ENCODE measurements at places on chromosomes 4 and X.

GRCh38 chr4:163350672-163351071 lies 7.0 kb downstream of the NPY5R start:
- no peak for DNase-seq

GRCh38 chr4:173214231-173214630 lies 45.6 kb downstream of the GALNT7 start:
- DNase-seq = no peak

- DNase-seq = no peak
Measured at GRCh38 chrX:82695066-82695465, 813.0 kb upstream of the POU3F4 start.

DNA sequence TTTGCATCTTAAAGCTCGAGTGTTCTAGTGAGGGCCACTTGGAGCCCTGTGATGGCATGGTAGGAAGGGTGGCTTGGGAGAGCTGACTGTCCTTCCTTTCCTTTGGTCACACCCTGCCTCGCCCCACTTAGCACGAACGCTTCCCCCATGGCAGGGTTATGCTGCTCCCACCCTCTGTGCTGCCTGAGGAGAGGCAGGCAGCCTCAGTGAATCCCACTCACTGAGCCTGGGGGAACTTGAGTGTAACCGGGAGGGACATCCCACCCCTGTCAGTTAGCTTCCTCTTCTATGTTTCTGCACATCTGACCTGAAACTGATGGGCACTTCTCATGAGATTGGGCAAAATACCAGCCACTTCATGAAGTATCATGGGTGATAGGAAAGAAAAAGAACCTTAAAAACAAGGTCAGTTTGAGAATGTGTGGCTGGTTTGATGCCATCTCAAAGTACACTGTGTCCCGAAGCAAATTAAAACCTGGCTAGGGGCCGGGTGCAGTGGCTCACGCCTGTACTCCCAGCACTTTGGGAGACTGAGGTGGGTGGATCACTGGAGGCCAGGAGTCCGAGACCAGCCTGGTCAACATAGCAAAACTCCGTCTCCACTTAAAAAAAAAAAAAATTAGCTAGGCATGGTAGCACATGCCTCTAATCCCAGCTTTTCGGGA lies 10.1 kb downstream of the TKTL1 start:
- DNase-seq = no peak

DNA sequence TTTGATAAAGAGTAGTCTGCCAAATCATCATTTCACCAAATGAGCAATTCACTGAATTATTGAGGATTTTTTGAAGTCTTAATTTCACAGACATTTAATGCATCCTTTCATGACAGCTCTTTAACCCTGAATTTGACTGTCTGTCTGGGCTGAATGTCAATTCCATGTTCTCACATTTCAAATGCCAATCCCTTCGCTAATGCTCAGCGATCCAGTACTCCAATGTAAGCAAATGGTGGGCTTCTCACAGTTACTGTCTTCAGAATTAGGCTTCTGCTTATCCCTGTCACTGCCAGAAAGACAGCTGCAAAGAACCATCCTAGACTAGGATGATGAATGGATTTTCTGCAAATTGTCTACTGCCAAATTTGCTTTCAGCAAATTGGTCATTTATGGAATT lies 36.2 kb upstream of the USP38 start:
- no peak for DNase-seq

GRCh38 chrX:71622576-71623450 lies 4.5 kb upstream of the CXCR3 start:
- DNase-seq = peak; percentile 85

- DNase-seq = no peak
Measured at GRCh38 chr4:142875117-142875516, 29.0 kb upstream of the INPP4B start.

GRCh38 chr4:97942137-97942536 lies 201.1 kb downstream of the STPG2 start:
- DNase-seq = no peak

GRCh38 chr4:122046255-122046654 lies 94.4 kb upstream of the TRPC3 start:
- DNase-seq = no peak

- DNase-seq = no peak
Measured at GRCh38 chrX:153769865-153770600, 6.0 kb downstream of the PLXNB3 start.

GRCh38 chr4:108301545-108302251 lies 133.0 kb upstream of the LEF1 start:
- DNase-seq = no peak

GRCh38 chrX:133550665-133551485 lies 135.6 kb upstream of the GPC4 start:
- no peak for DNase-seq

DNA sequence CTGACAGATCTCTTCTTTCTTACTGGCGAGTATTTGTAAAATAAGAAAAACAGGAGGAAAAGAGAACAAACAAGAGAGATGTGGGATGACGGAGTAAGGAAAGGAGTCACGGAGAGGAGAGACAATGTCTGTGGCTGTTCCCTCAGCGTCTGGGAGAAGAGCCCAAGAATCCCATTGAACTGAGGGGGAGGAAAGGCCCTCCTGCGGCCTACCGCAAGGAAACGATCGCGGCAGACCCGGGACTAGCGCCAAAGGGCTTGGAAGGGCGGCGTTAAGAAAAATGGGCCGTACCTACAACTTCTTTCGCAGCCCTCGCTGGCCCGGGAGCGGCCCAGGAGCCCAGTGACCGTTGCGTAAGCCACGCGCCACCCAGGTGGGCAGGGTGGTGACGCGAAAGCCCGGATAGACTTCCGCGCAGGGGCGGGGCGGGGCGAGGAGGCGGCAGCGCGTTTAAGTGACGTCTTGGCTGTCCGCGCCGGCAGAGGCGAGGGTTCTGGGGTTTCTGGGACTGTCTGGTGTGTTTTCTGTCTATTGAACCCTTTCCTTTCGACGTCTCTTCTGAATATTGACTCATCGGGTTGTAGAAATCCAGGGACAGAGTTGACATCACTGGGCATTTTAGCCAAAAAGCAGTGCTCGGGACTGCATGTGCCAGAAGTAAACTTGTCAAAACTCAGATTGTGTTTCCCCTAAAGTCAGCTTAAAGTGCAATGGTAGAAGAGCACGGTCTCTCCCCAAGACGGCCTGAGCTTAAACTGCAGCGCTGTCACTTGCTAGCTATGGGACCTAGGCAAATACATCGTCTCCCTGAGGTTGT lies at the start of gene SLC9B1:
Gene SLC9B1 (minus strand): TSS at position 398 of the 817 bp plus-strand sequence. CDS start 27,994 bp downstream, outside the sequence.
- DNase-seq = peak; percentile 87

DNA sequence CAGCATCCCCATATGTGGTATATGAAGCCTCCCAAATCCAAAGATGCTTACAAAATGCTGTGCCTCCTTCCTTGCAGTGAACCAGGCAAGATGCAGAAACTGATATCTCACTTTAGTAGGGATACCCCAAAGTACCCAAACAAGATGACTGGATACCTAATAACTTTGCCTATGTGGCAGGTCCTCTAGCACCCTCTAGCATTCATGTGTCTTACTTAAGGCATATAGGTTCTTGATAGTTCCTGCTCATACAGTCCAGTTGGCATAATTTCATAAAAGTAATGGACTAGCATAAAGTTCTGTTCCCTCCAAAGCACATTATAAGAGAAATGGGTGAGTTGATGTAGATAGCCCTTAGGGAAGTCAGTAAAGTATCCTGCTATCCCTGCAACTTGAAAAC lies 36.8 kb upstream of the SPP1 start:
- no peak for DNase-seq

DNA sequence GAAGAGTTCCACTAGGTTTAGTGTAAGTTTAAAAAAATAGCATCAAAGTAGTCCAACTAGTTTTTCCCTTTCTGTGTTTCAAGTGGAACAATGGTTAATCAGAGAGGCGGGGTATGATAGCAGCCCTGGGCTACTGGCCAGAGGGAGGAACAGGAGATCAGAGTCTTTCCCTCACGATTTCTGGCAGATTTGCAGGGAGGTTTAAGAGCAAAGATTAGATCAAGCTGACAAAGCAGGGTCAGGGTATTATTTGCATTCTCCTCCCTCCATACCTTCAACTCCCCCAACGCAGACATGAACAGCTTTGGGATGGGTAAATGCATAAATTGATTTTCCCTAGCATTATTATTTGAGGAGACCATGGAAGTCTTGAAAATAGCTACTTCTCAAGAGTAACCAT lies 277.6 kb upstream of the DIAPH2 start:
- DNase-seq = no peak

DNA sequence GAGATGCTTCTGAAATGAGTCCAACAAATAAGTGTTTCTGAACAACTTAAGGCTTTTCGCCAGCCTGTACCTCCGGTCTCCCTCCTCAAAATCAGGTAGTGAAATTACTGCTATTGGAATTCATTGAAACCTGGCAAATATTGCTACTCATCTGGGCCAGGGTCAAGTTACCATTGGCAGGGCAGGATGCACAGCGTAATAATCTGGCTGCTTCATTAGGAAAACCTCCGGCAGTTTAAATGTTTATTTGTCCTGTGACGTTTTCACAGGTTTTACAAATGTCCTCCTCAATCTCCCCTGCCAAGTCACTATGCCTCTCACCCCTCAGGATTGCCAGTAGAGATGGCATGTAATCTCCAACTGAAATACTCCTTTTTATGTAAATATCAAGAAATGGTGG lies 92.6 kb upstream of the KDR start:
- no peak for DNase-seq

DNA sequence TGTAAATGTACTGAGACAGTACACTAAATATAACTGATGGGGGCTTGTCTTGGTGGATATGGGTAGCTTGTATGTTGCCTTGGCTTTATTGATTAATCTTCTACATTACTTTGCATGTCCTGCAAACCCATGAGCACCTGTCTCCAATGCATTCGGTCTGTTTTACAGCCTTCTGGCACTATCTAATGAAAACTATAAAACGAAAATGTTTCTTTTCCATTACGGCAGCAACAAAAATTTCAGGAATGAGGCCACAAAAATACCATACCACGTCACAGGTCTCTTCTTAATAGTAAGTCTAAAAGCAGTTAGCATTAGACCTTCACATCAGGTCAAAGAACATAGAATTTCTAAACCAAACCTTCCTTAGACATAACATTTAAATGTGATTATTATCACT lies 49.8 kb downstream of the EDNRA start:
- no peak for DNase-seq

- DNase-seq = peak; percentile 20
Measured at GRCh38 chrX:136767104-136767941, 13.4 kb downstream of the ARHGEF6 start.

GRCh38 chr4:78543424-78544125 lies 8.0 kb upstream of the ANXA3 start:
- DNase-seq = no peak

DNA sequence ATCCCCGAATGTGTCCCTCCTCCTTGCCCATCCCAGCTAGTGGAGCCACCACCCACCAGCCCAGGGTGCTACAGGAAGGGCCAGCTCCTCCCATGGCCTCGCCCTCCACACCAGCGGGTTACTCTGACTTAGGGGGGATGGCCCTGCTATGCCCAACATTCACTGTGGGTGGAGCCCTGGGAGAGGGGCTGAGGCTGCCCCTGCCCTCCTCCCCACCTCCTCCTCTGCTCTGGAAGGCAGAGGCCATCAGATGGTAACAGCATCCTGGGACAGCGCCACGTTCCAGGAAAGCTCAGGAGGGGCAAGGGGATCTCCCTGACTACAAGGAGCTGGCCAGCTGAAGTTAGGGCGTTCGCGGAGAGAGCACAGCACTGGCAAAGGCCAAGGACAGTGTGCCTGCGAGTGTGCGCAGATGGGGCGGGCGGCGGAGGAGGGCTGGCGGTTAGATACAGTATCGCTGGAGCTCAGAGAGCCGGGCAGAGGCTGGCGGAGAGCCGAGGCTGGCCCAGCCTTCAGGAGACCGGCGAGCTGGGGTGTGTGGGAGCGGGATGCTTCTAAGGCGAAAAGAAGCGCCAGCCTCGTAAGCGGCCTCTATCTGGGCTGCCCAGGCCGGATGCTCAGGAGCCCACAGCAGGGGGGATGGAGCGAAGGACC lies 1.5 kb downstream of the JAKMIP1 start:
- peak; percentile 17 for DNase-seq

DNA sequence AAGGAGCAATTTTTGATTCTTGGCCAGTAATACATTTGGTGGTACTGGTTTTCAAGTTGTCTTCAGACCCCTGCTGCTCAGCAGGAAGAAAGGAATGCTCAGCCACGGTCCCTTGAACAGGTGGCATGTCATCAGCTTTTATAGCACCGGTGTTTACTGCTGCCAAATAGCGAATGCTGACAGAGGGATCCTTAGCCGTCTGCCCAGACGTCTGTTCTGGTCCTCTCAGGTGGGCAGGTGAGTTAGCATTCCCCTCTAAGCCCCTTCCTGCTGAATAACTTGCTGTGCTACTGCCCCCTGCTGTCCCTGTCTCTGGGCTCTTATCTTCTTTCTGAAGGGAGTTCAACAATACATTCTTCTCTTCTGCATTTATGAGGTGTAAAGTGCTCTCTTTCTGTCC lies 28.4 kb downstream of the BOD1L1 start:
- DNase-seq = peak; percentile 75

DNA sequence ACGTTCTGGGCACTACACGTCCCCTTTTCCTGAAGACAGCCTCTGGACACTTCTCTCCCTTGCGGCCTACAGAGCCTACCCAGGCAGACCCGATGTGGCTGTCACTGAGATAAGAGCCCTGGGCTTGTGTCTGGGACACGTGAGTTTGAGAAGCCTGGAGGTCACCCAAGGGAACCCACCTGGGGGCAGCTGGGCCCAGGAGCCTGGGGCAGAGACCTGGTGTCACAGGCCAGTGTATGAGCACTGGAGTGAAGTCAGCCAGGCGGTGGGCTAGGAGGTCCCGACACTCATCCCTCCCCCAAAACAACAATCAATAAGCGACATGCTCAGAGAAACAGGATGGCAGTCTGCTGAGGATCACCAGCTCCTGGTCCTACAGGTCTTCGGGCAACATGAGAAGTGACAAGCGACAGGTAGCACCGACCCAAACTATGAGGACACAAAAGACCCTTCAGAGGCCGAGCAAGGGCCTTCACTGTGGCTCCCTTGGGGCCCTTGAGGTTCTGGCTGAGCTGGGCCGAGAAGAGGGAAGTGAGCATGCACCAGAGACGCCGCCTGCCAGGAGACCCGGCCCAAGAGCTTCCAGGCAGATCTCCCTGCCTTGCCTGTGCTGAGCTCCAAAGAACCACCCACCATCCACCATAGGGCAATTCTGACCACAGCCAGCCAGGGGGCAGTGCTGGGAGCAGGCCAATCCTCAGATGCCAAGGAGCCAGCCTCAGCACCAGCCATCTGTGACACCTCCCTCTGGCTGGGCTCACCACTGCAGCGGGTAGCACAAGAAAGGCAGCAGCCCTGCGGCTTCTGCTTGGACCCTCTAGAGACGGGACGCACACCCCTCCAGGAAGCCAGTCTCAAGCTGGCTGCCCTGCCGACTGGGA lies 11.0 kb upstream of the DUSP9 start:
- DNase-seq = peak; percentile 29

DNA sequence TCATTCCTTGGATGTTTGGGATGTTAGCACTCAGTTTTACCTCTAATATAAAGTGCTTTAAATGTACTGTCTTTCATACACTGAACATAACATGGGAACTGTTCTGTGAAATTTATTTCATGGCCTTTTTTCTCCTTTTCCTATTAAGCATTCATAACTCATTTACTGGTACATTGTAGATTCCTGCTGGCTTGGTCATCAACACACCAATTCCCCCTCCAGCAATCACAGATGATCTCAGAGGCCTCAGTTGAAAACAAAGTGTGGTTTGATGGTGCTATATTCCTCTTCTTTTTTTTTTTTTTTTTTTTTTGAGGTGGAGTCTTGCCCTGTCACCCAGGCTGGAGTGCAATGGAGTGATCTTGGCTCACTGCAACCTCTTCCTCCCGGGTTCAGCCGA lies 61.9 kb upstream of the FAM47B start:
- no peak for DNase-seq

Data from cerebellar cortex (tissue), 1 donor.